ENCODE measurements at places on chromosomes 5 and 9.

DNA sequence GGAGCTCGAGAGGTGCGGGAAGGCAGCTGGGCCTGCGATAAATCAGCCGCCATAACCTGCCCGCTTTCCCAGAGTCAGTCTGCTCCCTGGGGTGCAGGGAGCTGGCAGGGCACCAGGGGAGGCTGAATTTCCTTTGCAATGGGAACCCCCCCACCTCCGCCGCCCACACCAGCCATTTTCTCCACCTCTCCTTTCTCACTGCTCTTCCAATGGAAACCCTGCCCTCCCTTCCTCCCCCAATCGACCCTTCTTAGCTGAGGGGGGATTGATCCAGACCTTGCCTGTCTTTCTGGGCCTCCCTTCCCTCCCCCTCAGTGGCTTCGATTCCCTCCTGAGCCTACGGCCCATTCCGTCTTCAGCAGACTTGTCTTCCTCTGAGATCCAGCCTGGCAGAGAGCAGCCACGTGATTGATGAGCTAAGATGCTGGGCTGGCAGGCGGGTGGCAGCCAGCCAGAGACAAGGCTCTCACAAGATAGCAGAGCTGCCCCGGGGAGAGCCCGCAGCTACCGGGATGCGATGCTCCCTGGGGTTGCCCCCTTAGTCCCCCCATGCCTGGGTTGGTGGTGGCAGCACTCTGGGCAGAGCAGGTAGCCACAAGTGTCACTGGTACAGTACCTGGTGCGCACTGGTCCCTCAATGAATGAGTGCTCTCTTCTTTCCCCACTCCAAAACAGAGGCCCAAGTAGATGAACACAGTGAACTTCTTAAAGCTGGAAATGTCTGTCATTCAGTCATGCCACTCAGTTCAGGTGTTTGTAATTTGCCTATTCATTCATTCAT lies 53.7 kb upstream of the FABP6 start:
- DNase-seq: no peak

- no peak for DNase-seq
These were observed 27.0 kb upstream of the PDCD1LG2 start for GRCh38 chr9:5483306-5483705.

DNA sequence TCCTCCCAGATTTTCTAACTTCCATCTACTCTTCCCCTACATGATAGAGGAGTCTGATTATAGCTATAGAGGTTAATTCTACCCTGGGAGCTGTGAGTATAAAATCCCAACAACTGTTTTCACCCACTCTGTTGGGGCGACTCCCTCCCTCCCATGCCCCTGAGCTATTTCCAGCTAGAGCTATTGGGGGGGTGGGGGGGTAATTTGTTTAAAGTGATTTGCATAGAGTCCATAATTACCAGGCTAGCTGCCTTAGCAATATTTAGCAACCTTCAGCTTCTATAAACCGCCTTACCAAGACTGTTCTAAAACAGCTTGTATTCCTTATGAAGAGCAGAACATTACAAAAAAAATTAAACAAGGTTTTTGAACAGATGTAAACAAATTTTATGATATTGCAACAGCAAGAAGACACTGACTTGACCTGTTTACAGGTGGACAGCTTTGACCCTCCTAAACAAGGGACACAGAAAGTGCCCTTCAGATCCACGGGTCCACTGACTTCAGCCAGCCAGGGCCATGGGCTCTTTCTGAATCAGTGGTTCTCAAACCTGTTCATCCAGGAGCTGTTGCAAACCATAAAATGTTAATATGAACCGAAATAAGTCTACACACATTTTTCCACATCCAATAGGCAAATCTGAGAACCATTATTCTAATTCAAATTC lies 98.2 kb downstream of the OTULIN start:
- no peak for DNase-seq

DNA sequence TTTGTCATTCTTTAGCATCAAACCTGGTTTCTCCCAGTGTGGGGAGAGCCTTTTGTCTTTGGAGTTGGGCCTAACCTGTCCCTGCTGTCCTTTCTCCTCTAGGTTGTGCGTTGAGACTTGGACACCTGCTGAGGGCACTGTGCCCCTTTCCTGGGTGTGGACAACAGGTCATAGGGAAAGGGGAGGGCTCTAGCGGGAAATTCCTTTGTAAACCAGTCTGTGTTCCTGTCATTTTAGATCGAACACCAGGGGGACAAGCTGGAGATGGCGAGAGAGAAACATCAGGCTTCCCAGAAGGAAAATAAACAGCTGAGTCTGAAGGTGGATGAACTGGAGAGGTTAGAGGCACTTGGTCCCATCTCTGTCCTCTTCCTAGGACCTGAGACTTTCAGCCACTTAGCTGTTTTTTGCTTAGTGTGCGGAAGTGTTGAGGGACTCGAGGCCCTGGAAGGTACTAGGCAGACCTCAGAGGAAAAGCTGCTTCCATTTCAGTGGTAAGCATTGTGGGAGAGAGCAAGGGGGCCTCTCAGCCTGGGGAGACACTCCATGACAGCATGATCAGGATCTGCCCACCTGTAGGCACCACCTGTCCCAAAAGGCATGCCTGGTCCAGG lies 8.6 kb upstream of the GLE1 start:
- no peak for DNase-seq

DNA sequence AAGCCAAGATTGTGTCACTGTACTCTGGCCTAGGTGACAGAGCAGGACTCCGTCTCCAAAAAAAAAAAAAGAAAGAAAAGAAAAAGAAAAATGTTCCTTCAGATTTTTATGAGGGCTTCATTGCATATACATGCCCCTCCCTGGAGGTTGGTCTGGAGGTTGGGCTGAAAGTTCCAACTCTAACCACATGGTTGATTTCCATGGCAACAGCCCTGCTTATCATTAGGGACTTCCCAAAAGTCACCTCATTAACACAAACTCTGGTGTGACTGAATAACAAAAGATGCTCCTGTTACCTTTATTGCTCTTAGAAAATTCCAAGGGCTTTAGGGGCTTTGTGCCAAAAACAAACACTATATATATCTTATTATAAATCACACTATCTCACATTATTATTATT lies 113.8 kb downstream of the TMC1 start:
- DNase-seq: no peak

DNA sequence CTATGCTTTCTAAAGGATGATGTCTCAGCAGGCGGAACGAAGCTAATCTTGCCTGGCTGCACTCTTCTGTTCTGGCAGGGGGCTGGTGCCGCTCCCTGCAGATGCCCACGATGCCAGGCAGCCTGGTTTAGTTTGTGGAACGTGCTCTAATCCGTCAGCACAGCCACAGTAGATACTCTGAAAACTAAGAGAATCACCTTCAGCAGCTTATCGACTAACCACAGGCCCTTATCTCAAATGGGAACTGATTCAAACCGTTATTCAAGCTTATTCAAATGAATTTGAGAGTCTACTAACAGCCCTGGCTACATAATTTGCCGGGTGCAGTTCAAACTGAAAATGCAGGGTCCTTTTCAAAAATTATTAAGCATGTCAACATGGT lies 246.6 kb upstream of the ANKRD55 start:
- DNase-seq: no peak

DNA sequence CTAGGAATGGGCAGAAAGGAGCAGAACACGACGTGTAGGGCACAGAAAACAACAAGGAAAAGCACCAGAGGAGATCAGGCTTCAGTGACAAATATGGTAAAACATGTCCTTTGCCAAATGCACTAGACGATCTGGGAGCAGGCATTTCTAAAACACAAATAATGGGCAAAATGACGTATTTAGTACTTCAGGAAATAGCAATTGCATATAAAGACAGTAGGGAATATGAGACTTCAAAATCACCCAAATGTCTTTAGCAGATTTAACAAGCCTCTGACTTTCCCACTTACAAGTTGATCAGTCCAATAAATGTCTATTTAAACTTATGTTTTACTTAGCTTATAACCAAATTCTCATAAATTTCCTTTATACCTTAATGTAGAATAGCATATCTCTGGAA lies 969.6 kb upstream of the C9orf72 start:
- no peak for DNase-seq

DNA sequence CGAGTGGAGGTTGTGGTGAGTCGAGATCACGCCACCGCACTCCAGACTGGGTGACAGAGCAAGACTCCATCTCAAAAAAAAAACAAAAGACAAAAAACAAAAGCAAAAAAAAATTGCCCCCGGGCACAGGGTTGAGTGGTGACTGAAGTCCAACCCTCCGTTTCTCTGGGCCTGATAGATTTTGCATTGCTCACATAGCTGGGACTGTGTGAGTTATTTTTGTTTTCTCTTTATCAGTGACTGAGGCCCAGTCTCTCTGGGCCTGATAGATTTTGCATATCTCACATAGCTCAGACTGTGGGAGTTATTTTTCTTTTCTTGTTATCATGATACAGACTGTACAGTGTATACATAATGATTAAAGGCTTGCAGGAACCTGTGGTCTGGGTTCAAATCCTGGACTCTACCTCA lies 2.6 kb upstream of the SLC28A3 start:
- peak; percentile 32 for DNase-seq

- no peak for DNase-seq
These were observed 19.6 kb downstream of the GPR21 start for GRCh38 chr9:123053046-123053445.

- peak; percentile 53 for DNase-seq
These were observed 69.4 kb downstream of the LMX1B start for GRCh38 chr9:126682928-126683697.

GRCh38 chr9:6616951-6617602 lies 28.5 kb downstream of the GLDC start:
- DNase-seq: no peak

DNA sequence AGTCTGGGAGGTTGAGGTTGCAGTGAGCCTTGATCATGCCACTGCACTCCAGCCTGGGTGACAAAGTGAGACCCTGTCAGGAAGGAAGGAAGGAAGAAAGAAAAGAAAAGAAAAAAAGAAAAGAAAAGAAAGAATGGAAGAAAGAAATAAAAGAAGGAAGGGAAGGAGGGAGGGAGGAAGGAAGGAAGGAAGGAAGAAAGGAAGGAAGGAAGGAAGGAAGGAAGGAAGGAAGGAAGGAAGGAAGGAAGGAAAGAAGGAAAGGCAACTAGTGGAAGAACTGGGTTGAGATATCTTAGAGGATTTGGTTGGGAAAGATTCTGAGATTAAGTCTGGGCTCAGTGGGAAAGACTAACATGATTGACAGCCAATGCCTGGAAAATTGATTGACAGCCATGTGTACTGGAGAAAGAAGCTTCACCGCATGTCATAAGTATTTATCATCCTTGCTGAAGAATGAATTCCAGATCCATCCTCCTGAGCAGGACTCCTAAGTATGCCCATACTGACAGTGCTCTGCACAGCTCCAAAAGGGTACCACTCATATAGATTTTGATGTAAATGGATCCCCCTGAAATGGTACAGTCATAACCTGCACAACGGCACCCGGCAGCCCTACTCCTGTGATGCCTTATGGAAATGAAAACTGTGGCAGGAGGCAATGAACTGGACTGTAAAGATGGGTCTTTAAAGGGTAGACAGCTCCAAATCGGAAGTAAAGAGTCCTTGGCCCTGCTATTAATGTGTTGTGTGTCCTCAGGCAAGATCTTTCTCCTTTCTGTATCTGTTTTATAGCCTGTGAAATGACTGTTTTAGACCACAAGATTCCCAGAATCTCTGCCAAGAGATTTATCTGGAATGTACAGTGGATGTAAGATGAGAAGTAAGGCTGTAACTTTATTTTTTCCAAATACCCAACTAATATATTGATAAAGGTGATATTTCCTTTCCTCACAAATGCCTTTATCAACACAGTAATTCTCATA lies 16.9 kb upstream of the ADRA1B start:
- peak; percentile 45 for DNase-seq

- no peak for DNase-seq
These were observed 85.3 kb downstream of the PAPPA start for GRCh38 chr9:116238776-116239340.

DNA sequence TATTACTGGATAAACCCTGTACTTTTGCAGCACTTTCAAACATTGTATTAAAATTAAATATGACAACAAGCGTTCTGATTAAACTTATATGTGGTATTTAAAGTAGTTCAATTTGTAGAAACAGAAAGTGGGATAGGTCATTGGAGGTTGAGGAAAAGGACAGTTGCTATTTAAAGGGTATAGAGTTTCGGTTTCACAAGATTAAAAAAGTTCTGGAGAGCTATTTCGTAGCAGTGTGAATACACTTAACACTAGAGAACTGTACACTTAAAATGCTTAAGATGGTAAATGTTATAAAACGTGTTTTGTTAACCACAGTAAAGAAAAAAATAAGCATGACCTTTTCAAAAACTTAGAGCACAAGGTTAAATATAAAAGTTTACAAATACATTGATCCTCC lies 382.1 kb downstream of the BRINP1 start:
- DNase-seq: no peak

GRCh38 chr5:150422075-150422474 lies 9.4 kb upstream of the CD74 start:
- DNase-seq: no peak

DNA sequence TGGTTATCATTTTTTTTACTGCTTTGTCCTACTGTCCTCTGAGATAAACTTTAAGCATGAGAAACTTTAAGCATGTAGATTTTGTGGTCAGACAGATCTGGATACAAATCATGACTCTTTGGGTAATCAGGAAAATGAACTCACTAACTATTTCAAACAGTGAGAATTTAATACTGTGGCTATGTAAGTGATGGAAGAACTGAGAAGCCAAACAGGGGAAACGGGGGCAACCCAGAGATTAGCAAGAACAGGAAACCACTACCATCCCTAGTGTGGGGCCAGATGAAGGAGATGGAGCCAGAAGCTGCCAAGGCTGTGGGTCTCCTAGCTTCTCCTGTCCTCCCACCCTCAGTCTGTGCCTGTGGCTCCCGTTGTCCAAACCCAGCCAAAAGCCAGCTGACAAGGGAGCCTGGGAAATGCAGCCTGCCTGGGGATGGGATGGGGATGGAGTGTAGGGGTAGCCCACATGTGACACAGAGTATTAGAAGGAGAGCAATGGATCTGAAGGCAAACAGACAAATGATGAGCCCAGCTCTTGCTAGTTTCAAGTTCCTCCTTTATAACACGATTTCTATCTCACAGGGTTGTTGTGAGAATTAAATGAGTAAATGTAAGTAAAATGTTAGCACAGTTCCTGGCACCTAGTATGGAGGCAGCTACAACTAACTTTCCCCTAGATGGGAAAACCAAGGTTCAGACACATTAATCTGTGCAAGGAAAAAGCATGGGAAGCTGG lies 27.7 kb upstream of the CDC23 start:
- no peak for DNase-seq

DNA sequence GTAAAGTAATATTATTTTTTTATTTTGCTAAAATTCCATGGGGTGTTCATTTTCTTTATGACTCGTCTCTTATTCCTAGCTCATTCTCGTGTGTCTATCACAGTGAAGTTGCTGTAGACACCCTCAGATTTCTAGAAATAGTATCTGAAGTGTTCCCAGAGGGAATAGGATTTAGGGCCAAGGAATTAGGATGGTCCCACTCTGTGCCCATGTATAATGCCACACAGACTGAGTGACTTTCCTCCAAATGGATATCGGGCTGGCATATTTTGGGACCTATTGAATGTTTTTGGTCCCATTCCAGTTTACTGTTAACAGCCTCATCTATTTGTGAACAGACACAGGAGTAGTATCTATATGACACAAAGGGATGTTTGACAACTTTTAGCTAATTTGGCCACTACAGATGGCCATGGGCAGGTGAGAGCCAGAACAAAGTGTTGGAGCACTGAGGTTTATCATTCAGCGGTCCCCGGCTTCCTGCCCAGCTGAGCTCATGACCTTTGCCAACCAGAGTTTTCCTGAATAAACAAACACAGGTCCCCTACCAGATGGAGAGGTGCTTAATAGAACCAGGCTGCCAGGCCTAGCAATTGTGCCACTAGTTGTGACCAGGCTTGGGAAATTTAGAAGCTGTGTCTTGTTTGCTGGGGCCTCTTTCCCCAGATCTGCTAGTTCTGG lies 46.9 kb downstream of the MAP1B start:
- DNase-seq: no peak

GRCh38 chr9:89601856-89602562 lies 2.8 kb upstream of the GADD45G start:
- no peak for DNase-seq
